ENCODE measurements at places on chromosomes 1 and 21. TPM values are rescaled to one million over a fixed set of nuclear protein-coding genes. Genes with fewer than 3 reads are reported as not detected.
A peak's percentile ranks its signal among the peaks of the same experiment; 100 is the strongest.

Gene SLAMF7
- 0.79 TPM for total RNA-seq

DNA sequence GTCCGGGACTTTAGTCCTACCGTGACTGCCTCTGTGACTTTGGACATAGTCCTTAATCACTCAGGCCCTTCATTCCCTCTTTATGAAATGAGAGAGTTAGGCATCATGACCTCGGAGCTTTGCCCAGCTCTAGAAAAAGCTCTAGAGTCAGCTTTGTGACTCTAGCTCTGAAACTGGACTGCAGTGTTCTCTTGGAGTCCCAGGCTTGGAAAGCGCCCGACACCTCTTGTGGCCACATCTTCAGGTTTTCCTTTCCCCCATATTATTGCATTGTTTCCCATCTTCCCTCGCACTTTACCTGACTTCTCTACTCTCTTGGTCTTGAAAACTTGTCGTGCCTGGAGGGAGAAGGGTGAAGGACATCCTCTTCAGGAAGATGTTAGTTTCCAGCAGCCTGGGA, 12.5 kb upstream of the AMIGO1 start:
- no peak for DNase-seq

- DNase-seq = peak; percentile 51
Observed at GRCh38 chr1:100606438-100606837, 68.5 kb downstream of the GPR88 start.

GRCh38 chr21:45420061-45421041, 15.4 kb downstream of the COL18A1 start:
- DNase-seq = no peak

DNA sequence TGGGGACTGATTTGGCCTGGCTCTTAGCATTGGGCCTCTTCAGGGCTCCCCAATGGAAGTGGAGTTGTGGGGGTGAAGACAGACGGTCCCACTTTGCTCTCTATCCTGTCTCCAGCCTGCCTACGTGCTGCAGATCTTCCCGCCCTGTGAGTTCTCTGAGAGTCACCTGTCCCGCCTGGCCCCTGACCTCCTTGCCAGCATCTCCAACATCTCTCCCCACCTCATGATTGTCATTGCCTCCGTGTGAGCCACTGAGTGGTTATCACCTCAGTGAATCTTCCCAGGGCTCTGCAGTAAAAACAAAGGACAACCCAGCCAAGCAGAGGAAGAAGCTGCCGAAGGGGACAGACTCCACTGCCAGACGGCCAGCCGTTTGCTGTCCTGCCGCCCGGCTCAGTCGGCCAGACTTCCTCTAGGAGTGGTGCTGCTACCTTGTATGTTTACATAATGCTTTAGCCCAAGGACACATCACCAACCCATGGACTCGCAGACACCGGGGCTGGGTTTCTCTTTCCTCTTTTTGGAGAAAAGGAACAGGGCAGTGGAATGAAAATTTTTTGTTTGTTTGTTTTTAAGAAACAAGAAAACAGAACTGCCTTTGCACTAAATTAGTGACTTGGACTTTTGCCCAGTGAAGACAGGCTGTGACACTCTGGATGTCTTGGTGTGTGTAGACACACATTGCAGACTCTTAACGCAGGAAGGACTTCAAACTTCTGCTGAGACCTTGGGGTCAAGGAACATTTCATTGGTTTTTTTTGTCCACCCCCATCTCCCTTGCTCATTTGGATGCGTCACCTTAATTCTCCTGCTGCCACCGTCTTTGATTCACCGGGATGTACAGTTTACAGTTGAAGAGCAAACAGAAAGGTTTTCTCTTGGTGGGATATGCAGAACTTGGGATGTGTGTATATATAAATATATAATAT, 36.5 kb downstream of the ZBTB17 start:
- peak; percentile 31 for DNase-seq

DNA sequence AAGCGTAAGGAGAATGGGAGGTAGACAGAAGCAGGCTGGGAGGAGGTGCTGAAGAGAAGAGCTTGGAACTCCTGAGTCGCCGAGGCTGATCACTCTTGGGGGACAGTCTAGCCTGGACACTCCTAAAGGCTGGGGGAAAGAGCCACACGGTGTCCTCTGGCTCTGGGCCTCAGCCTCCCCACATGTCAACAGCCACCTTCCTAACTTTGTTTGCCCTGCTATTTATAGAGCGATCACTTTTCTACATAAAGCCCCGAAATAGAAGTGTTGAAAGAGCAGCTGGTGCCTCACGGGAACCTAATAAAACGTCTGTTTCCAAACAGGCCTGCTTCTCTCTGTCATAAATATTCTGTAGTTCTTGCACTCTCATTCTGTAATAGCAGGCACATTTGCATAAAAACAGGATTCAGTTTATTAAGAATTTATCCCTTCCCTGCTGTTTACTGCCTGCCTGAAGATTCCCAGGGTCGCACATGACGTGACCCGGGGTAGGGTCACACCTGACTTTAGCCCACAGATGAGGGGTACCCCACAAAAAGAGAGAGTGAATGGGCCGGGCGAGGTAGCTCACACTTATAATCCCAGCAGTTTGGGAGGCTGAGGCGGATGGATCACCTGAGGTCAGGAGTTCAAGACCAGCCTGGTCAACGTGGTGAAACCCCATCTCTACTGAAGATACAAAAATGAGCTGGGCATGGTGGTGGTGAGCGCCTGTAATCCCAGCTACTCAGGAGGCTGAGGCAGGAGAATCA, 212.5 kb downstream of the TOMM20 start:
- no peak for DNase-seq

- no peak for DNase-seq
Observed at GRCh38 chr21:45531393-45532215, 10.6 kb downstream of the SLC19A1 start.

DNA sequence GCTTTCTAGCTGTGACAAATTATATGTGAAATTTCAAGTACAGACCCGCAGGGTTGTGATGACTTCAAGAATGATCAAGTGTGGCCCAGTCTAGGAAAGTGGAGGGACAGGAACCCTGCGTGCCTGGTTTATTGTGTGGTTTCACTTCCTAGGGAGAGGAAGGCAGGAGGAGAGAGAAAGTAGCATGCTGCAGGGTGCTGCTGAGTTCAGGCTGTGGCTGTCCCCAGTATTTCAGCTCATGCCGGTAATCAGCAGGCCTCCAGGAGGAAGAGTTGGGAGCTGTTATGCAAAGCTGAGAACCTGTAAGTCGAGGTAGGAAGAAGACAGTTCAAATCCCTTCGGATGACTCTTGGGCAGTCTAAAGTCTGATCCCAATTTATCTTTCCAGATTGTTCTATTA, 140.4 kb downstream of the ROR1 start:
- DNase-seq = peak; percentile 17

DNA sequence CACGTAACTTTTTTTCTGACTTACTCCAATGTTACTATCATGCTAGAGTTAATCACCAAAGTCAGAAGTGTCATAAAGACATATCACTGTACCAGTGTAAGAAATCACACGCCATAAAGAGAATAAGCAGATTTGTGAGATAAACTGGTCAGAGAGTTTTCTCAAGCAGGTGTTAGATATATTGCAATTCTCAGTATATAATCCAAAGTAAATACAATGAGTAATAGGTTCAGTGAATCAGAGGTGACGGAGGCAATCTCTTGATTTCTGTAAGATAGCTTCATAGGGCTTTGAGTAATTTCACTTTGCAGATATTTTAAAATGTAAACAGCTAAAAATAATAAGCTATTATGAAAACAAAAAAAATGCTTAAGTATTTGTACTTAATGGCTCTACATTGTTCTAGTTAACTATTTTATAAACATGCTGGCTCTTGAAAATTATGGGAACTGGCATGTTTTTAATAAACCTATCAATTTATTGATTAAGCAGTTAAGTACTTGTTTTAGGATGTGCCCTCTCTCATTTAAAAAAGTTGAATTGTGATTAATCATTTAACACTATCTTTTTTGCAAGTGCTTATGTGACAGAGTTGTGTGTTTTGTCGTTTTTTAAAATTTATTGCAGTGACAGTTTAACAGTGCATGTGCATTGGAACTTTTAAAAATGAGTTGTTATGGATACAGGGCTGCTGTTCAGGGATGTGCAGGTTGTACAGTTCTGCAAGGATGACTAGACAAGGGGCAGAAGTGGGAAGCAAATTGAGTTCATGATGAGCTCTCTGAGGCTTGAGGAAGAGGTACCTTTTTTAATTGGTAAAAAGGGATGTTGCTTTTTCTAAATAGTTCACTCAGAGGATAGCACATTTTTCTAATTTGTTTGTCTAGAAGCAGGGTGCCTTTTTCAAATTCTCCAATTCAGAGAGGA, 119.1 kb downstream of the USP25 start:
- peak; percentile 89 for DNase-seq

Measured in bronchial epithelial cell (primary cell).